HuH-7 (cell line): ENCODE measurements at places on chromosomes 3 and 15.

DNA sequence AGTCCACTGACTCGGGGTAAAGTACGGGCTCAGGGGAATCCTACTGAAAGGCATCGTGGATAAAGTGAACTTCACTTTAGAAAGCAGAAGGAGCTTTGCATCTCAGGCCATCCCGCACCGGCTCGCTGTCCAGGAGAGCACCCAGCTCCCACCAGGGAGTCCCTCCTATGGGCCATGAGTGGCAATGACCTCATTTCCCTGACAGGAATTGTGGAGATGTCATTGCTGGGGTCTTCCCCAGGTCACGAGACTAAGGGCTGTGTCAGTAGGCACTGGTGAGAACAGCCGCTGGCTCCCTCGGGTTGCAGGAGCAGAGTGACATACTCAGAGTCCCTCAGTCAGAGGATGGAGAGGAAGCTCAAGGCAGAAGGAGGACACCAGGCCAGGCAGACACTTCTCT lies 97.3 kb downstream of the XXYLT1 start:
- no peak for DNase-seq

DNA sequence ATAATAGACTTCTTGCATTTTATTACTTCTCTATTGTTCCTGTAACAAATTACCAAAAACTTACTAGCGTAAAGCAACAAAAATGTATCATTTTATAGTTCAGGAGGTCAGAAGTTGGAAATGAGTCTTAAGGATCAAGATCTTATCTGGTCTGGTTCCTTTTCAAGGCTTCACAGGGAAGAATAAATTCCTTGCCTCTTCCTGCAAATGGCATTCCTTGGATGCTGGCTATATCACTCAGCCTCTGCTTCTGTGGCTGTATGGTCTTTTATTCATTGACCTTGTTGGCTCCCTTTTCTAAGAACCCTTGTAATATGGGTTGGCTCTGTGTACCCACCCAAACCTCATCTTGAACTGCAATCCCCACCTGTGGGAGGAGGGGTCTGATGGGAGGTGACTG lies 478.4 kb upstream of the THBS1 start:
- no peak for DNase-seq

- DNase-seq: no peak
Observed at GRCh38 chr3:171231361-171231760, 204.8 kb upstream of the SLC2A2 start.

GRCh38 chr3:24487325-24488262 lies 7.1 kb downstream of the THRB start:
- no peak for DNase-seq

DNA sequence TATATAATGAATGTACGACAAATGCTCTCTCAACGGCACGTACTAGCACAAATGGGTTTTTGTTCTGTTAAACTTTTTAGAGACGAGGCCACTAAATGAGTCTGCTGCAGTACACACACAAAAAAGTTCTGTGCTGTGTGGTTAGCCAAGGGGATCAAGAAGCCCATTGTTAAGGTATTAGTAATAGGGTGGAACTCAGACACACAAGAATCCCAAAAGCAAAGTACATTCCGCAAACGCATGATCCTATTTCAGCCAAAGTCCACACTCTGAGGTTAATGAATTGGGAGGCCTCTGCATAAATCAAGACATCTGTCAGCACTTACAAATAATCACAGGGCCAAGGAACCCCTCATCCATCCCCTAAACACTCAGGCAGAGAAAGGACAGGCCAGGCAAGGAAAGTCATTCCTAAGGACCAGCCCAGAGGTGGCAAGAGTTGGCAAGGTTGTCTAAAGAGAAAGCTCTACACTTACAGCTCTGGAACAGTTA lies 12.1 kb downstream of the OSBPL10 start:
- peak; percentile 59 for DNase-seq

DNA sequence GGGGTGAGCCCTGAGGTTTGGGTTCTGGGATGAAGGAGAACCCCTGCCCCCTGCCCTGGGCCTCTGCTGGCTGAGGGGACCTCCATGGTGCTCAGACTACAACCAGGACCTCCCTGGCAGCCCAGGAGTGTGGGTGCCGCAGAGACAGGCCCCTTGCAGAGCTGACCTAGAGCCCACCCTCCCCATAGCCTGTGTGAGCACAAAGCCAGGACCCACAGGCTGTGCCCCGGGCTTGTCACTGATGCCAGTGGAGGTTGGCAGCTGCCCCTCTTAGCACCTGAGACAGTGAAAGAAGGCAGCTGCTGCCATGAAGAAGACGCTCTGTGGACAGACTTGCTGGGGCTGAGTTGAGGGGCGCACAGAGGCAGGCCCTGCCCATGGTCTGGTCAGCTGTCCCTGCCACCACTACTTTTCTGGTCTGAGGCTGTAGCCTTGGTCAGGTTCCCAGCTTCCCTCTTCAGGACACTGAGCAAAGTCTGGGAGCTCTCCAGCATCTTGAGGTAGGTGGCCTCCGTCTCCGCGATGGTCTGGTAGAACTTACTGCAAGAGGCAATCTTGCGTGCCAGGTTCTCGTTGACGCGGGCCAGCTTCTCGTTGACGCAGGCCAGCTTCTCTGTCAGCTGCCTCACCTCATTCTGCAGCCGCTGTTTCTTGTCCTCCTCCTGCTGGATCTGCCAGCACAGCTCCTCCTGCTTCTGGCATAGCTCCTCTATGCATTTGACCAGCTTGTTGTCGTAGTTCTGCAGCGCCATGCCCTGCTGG lies 23.0 kb downstream of the USP4 start:
- no peak for DNase-seq

DNA sequence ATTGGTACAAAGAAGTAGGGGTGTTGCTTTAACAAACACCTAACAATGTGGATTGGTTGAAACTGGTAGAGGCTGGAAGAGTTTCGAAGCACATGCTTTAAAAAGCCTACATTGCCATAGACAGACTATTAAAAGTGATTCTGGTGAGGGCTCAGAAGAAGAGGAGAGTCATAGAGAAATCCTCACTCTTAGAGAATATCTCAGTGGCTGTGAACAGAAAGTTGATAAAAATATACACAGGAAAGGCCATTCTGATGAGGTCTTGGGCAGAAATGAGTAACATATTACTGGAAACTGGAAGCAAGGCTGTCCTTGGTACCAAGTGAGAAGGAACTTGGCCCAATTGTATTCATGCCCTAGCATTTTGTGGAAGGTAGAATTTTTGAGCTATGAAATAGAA lies 173.7 kb upstream of the CRBN start:
- DNase-seq: no peak

GRCh38 chr3:23157331-23157730 lies 45.8 kb upstream of the UBE2E2 start:
- no peak for DNase-seq
